ENCODE measurements at places on chromosomes 2 and 18.

DNA sequence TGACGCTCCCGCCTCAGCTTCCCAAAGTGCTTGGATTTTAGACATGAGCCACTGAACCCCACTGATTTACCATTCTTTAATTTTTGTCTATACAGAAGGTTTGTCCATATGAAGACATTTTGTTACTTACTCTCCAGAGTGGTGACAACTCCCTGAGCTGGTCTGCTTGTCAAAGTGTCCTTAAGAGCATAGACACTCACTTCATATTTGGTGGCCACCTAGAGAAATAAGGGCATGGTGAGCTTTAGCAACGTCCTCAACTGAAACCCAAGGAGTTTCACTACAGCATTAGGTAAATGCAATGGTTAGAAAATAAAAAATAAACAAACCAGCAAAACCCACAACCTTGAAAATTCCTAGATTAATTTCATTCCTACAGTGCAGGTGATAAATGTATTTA is 57.8 kb downstream of the FN1 start:
- DNase-seq, result no peak

DNA sequence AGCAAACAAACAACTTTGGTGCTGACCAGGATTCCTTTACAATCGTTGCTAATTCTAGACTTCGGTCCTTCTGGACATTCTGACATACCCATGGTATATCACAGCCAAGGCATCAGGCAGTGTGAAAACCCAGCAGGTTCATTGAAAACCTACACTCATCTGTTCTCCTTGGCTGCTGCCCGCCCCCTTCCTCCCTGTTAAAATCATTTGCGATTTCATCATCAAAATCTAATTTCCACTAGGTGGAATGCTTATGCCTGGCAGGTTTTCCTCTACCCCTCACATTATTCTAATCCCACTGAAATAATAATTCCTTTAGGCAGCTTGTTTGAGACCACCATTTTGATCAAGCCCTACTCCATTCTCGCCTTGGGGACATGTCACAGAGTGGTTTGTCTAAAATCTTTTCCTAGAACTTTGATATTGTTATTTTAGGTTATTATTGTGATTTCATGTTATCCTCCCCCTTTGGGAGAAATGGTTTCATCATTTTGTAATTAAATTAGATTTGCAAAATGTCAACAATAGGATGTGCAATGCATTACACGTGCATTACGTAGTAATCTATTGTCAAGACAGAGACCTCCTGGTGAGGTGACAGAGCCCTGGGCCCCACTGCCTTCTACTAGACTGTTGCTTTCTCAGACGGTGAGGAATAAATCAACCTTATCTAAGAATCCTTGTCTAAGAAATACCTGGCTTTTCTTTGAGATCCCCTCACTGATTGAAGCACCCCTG is 31.0 kb upstream of the ASPRV1 start:
- no peak for DNase-seq

GRCh38 chr2:20509770-20510490 is 63.1 kb downstream of the RHOB start:
- no peak for DNase-seq

- no peak for DNase-seq
These were observed 825 bp downstream of the THUMPD2 start for GRCh38 chr2:39778233-39778632.

DNA sequence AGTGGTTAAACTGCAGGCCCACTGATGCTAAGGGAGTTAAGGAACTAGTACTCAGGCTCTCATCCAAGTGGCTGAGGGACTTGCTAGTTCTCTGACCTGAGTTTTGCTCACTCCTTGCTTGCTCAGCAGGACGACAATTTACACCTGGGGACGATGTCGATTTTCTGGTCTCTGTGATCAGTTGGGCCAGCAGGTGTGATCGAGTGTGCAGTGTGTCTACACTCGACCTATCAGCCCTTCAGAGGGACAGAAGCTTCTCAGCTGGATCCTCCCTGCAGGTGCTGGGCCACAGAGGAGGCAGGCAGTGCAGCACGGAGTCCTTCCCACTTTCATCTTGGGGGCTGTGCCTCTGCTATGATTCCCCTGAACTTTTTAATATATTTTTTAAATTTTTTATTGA is 71.5 kb downstream of the KCNS3 start:
- DNase-seq, result no peak

DNA sequence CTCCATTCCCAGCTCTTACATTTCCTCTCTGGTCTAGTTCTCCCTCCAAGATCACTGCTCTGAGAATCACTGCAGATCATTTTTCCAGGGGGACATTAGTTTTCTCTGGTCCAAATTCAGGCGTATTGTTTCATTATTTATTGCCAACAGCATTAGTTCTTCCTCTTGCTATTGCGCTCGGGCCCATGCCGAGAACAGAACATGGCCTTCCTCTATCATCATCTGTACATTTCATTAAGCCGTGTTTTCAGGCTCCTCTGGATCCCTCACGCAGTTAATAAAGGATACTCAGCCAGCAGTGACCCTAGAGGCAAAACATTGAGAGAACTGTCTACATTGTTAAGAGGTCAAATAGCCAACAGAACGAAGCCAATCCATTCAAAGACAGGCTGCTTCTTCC is 63.9 kb downstream of the CCBE1 start:
- no peak for DNase-seq

DNA sequence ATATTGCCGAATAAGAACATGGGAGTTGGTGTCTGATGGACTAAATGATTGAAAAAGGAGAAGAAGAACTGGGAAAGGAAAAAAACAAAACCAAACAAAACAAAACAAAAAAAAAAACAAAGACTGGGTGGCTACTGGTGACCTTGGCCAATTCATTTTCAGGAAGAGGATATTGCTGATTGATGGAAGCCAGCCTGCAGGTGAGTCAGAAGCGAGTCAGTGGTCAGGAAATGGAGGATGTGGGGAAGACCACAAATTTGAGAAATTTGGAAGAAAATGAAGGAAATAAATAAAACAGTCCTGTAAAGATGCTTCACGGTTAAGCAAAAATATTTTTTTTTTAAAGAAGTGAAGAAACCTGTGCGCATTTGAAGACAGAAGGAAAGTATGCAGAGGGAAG is 296.9 kb downstream of the ZNF521 start:
- DNase-seq, result no peak

- no peak for DNase-seq
These were observed 81.3 kb upstream of the SETBP1 start for GRCh38 chr18:44599412-44599811.
